ENCODE measurements at places on chromosomes 16 and 17.

GRCh38 chr17:50375858-50376538 lies 3.0 kb downstream of the EME1 start:
- no peak for DNase-seq

- DNase-seq = peak; percentile 84
Observed at GRCh38 chr17:5526821-5527598, 40.6 kb downstream of the MIS12 start.

DNA sequence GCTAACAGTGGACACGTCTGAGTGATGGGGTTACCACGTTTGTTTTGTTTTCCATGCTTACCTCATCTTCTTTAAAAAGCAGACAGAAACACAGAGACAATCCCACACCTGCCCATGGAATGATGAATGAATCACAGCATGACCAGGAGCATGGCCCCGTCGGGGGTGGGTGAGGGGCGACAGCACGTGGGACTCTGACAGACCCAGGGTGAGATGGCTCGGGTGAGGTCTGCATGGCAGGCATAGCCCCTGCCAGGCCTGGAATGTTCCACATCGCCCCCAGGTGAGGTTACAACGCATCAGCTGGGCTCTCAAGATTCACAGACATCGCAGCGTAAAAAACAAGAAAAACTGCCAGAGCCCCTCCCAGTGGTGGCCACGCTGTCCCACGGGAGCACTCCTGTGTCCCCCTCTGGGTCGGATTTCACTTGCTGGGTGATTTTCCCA lies 18.1 kb downstream of the SLC7A5 start:
- no peak for DNase-seq

- no peak for DNase-seq
Observed at GRCh38 chr16:85323961-85324253, 211.6 kb upstream of the CIBAR2 start.

DNA sequence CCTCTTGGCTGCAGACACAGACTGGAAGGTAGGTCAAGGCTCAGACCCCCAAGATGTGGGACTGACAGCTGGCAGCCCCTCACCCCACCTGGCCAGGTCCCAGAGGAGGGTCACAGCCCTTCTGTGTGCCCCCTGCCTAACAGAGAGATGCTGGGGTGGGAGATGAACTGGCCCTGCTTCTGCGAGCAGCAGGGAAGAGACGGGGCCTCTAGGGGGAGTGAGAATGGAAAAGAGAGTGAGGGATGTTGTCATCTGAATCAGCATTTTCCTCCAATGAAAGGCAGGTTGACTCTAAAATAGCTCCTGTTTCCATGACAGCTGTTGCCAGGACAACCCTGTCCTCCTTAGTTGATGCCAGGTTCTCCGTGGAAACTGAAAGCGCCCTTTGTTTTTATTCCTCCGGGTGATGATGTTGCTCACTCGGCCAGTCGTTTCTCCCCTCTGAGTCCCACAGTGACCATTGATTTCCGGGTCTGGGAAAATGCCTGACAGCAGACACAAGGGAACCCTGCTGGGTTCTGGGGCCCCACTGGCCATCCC lies 4.9 kb upstream of the NDRG4 start:
- peak; percentile 97 for DNase-seq

DNA sequence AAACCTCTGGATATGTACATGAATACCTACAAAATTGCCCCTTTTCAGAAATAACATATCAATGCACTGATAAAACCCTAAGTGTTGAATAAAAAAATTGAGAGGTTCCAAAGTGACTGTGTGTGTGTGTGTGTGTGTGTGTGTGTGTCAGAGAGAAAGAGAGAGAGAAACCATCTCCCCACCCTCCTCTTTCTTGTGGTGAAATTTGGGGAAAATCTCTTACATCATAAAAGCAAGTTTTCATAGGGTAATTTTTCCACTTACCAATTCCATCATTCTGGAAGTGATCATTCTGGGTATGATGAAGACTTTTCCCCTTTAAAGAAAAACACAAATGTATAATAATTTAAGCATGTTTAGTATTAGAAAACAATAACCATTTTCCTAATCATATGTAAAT lies 79.3 kb downstream of the CACNG1 start:
- DNase-seq = no peak

DNA sequence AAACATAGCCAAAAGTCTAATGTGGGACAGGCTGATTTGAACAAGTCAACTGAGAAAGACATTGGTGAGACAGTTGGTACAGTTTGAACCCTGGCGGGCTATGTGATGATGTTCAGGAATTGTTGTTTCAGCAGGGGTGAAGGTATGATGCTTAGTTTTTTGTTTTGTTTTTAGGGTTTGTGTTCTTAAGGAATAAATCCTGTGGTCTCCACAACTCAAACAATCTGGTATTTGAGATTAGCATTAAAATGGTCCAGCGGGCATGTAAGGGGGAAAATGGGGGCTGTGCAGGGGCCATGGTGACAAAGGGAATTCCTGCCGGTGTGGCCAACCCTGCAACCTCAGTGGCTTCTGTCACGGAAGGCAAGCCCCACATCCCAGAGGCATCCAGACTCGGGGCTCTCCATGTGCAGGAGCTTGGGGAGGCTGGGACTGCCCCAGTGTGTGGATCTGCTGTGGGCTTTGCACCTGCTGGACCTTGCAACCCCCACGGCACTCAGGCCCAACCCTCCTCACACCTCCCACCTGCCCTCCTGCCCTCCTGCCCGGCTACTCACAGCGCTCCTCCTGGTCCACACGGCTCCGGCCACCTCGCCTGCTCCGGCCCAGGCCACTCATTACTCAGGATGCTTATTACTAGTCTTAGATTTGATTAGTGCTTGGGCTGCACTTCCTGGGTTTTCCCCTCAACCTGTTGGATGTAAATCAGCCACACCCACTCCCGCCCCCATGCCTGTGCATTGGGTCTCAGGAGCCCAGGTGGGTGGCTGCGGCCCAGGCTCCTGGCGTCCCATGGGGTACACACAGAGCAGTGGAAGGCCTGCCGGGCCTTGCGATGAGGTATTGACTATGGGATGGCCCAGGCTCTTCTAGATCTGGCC lies at the start of gene TNFRSF13B:
Gene TNFRSF13B, minus strand, starts transcription at position 661 of the 881 bp plus-strand sequence. Its CDS starts 43 bp downstream, at position 618.
- no peak for DNase-seq

- no peak for DNase-seq
Observed at GRCh38 chr17:56325313-56326000, 172.2 kb downstream of the ANKFN1 start.

GRCh38 chr17:1109606-1110540 lies 69.9 kb downstream of the ABR start:
- no peak for DNase-seq

GRCh38 chr17:57587193-57587969 lies 157.7 kb downstream of the CCDC182 start:
- DNase-seq = no peak

GRCh38 chr17:14203388-14203787 lies 33.3 kb downstream of the CDRT15 start:
- DNase-seq = no peak

- DNase-seq = no peak
Observed at GRCh38 chr17:44909681-44910144, 5.6 kb downstream of the GFAP start.

DNA sequence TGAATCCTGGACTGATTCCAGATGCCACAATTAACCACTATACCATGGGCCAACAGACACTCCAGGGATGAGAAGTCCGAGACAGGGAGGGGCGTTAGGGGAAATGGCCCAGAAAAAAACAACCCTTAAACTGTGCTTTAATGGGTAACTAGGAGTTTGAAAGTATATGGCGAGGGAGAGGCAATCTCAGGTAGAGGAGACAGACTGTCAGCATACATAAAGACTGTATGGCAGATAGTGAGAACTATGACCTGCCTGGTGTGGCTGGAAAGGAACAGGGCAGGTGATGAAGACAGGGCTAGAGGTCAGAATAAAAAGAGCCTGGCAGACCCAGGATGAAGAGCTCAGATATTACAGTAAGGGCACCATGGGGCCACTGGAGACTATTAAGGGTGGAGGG lies 8.1 kb downstream of the ZZEF1 start:
- no peak for DNase-seq

- DNase-seq = no peak
Observed at GRCh38 chr17:42676424-42677011, at the start of gene PLEKHH3. Gene PLEKHH3, minus strand, starts transcription at chr17:42676994. Its CDS starts 431 bp downstream, at chr17:42676563.

GRCh38 chr17:52537421-52537820 lies 378.9 kb upstream of the CA10 start:
- DNase-seq = no peak

DNA sequence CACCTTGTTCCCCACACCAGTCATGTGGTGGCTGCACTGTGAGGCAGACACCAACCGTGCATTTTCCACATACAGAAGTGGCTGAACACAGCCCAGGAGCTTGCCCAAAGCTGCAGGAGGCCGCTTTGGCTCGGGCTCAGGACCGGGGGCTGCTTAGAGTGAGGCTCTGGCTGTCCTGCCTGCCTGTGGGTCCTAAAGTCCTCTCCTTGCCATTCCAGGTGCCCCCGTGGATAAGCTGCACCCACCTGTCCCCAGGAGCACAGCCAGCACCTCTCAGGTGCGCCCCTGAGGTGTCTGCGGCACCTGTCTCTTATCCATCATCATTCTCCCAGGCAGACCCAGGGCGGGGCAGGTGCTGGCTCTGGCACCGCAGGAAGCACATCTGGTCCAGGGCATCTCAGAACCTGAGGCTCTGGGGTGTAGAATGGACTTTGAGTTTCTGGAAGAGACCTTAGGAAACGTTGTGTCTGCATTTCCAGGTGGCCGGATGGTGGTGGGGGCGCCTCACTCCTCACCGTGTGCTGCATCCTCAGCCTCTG lies 180.5 kb upstream of the ZNF469 start:
- DNase-seq = no peak

- DNase-seq = peak; percentile 92
Observed at GRCh38 chr17:30831663-30832437, at the start of gene ATAD5. Gene ATAD5, plus strand, starts transcription at chr17:30831966. Its CDS starts 382 bp downstream, at chr17:30832348.

- no peak for DNase-seq
Observed at GRCh38 chr17:59037960-59038359, 68.7 kb downstream of the TRIM37 start.

- DNase-seq = no peak
Observed at GRCh38 chr16:54477714-54478113, 191.1 kb upstream of the IRX3 start.

- no peak for DNase-seq
Observed at GRCh38 chr16:444027-444426, 18.6 kb downstream of the RAB11FIP3 start.

DNA sequence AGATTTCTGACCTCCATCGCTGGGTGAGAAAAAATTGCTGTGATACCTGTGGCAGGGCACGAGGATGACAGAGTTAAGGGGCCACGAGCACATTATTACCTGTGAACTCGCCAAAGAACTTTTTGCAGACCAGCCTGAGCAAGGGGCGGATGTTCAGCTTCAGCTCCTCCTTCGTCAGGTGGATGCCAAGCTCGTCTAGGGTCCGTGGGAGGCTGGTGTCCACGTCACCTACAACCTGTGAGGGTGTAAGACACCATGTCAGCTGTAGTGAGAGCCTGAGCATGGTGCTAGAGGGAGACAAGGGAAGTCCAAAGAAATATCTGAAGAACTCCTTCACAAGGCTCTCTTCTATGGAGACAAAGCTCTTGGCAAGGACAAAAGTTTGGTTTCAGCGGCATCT lies 17.1 kb downstream of the HIGD1B start:
- no peak for DNase-seq

- no peak for DNase-seq
Observed at GRCh38 chr17:80395402-80396151, 19.4 kb upstream of the ENDOV start.

- DNase-seq = peak; percentile 91
Observed at GRCh38 chr17:39244600-39245570, 19.1 kb upstream of the STAC2 start.

DNA sequence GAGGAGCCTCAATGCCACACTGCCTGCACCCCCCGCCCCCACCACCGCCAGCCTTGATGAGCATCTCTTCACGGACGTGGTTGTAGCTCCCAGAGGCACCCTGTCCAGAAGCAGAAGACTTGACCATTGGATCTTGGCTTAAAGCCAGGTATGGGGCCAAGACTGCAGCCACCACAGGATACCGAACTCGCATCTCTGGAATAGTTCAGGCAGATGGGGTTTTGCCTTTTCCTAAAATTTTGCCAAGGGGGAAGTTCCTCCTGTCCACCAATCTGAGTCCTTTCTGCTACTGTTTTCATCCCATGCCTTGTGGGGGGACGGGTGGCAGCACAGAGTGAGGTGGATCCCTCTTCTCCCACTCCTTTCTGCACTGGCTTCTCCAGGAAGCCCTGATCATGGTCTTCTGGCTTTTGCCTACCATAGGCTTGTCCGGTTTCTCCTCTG lies 939 bp downstream of the CORO6 start:
- no peak for DNase-seq

DNA sequence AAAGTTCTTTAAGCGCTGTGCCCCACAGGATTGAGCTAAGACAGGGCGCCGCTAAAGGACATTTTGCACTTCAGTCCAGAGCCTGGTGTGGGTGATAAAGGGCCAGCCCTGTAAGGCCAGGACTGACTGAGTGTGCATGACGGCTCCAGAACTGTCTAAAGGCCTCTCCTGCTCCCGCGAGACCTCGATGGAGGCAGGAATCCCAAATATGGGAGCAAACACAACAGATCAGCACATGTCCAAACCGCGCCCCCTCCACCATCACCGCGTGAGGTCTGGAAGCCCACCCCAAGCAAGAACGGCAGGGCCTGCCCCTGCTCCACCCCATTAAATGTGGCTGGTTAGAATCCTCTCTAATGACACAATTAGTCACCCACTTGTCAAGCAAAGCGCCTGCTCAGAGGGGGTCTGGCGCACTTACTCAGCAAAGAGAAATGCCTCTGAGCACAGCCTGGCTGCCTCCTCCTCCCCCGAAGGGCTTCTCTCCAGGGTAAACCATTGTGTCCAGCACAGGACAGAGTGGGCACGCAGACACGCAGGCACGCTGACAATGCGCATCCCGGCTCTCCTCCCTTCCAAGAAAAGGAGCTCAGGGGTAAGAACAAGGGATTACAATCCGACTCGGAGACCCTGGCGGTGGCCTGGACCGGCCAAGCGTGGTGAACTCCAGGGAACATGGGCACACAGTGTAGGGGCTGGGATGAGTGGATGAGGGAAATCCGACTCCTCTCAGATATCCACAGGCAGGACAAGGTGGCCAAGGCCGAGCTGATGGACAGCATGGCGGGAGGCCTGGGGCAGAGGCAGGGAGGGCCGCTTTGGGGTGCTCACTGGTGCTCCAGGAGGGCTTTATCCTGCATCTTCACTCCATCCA lies 1.5 kb downstream of the MXRA7 start:
- no peak for DNase-seq

DNA sequence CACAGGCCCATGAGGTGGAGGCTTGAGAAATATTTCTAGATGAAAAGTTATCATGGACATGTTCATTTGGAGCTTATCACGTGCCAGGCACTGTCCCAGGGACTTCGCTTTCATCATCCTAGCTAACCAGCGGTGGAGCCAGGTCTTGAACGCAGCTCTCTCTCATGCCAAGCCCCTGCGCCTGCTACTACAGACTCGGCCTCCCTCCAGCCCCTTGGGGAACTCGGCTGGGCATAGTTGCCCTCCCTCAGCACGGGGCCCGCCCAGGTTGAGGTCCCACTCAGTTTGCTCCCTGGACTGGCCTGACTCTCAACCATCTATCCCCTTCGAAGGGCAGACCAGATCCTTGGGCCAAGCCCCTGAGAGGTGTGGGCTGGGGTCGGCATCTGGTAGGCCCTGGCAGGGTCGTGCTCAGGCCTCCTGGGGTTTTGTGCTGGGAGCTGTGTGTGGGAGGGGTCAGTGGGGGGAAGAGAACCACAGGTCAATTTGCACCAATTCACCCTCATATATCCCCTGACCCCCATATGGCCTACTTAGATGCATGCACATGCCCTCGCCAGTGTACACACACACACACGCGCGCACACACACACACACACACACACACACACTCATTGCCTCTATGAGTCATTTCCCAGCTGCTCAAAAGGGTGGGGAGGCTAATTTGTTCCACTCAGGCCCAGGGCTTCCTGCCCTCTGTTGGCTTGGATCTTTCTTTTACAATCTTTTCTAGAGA lies 12.1 kb upstream of the SCN4A start:
- peak; percentile 31 for DNase-seq
